ENCODE measurements at places on chromosomes 2 and 18. TPM values are rescaled to one million over a fixed set of nuclear protein-coding genes. Genes with fewer than 3 reads are reported as not detected.

SPHKAP gene
- total RNA-seq, result not detected

LYPD6B gene
- total RNA-seq, result not detected

SPP2 gene
- total RNA-seq, result not detected

KRCC1 gene
- 10.8 TPM for total RNA-seq

SERPINB5 gene
- total RNA-seq, result not detected

SULT1C2 gene
- total RNA-seq, result not detected

Measured in activated CD8-positive, alpha-beta T cell treated with anti-CD3 and anti-CD28 coated beads for 36 hours (primary cell).